Subcutaneous preadipocyte (primary cell): ENCODE measurements at places on chromosomes 5 and 9. TPM values are rescaled to one million over a fixed set of nuclear protein-coding genes. Genes with fewer than 3 reads are reported as not detected.

Gene TNC
- total RNA-seq: 56.6 and 93.6 TPM in 2 replicates

Gene FSTL4
- total RNA-seq: not detected in 2 replicates

Gene NUTM2G
- not detected in 2 replicates for total RNA-seq

Gene ADAMTS2
- 37.9 and 39.7 TPM in 2 replicates for total RNA-seq

Gene CNTNAP3B
- total RNA-seq: not detected in 2 replicates

Gene SOHLH1
- not detected in 2 replicates for total RNA-seq

Gene INSL4
- not detected in 2 replicates for total RNA-seq

Gene PTPRD
- 7.2 and 18.4 TPM in 2 replicates for total RNA-seq

Gene ATP6V1G1
- total RNA-seq: 46.7 and 74.2 TPM in 2 replicates

Gene TRIM36
- total RNA-seq: under 0.01 and 0.39 TPM in 2 replicates

Gene PCA3
- total RNA-seq: under 0.01 TPM in 2 replicates

Gene DOCK2
- total RNA-seq: 1.2 and 3.7 TPM in 2 replicates

Gene CXCL14
- total RNA-seq: under 0.01 and 0.37 TPM in 2 replicates

Gene PTGES
- total RNA-seq: 56.2 and 76.0 TPM in 2 replicates

Gene PDCD1LG2
- total RNA-seq: 4.4 and 8.2 TPM in 2 replicates

Gene SLC4A9
- not detected in 2 replicates for total RNA-seq

Gene FGD3
- not detected in 2 replicates for total RNA-seq

Gene ADCY2
- under 0.01 TPM in 1 of 2 replicates, not detected in the other for total RNA-seq

Gene KDM3B
- total RNA-seq: 36.0 and 49.7 TPM in 2 replicates

Gene TMEM252
- total RNA-seq: not detected in 2 replicates

Gene IFT74
- total RNA-seq: 14.3 and 14.7 TPM in 2 replicates

Gene JAKMIP2
- total RNA-seq: 0.39 and 1.1 TPM in 2 replicates

Gene ITGA1
- 3.3 and 7.0 TPM in 2 replicates for total RNA-seq

Gene IL13
- total RNA-seq: under 0.01 TPM in 1 of 2 replicates, not detected in the other

Gene LARP1
- 113 and 173 TPM in 2 replicates for total RNA-seq

Gene PCDHB7
- total RNA-seq: 0.37 TPM in 1 of 2 replicates, not detected in the other

Gene CCDC180
- total RNA-seq: 1.8 and 2.0 TPM in 2 replicates

Gene FCN2
- total RNA-seq: not detected in 2 replicates

Gene F2RL1
- total RNA-seq: 2.9 and 3.1 TPM in 2 replicates

Gene ZFP2
- total RNA-seq: 0.20 and 0.37 TPM in 2 replicates

Gene IFNK
- total RNA-seq: not detected in 2 replicates

Gene TUT7
- 92.5 and 121 TPM in 2 replicates for total RNA-seq

Gene SAXO1
- total RNA-seq: not detected in 2 replicates

Gene FGF1
- total RNA-seq: 0.73 and 0.98 TPM in 2 replicates

Gene ENDOG
- total RNA-seq: 20.6 and 22.7 TPM in 2 replicates

Gene CRHBP
- total RNA-seq: 0.73 TPM in 1 of 2 replicates, not detected in the other

Gene LMX1B
- under 0.01 TPM in 1 of 2 replicates, not detected in the other for total RNA-seq

Gene CARD9
- total RNA-seq: 0.78 and 1.1 TPM in 2 replicates

Gene MYMK
- not detected in 2 replicates for total RNA-seq

Gene OLFM1
- total RNA-seq: 6.5 and 10.7 TPM in 2 replicates

Gene FBXW11
- 48.1 and 66.9 TPM in 2 replicates for total RNA-seq

Gene NKD2
- total RNA-seq: 0.20 and 0.73 TPM in 2 replicates

Gene MYORG
- 0.73 and 0.78 TPM in 2 replicates for total RNA-seq

Gene TMEM174
- not detected in 2 replicates for total RNA-seq

Gene PCSK5
- 4.8 and 9.8 TPM in 2 replicates for total RNA-seq

Gene CLIC3
- total RNA-seq: 0.20 and 0.73 TPM in 2 replicates

Gene LHX6
- total RNA-seq: under 0.01 TPM in 1 of 2 replicates, not detected in the other

Gene POMT1
- 17.8 and 19.1 TPM in 2 replicates for total RNA-seq

Gene TIMD4
- not detected in 2 replicates for total RNA-seq

Gene NTNG2
- total RNA-seq: 0.37 and 0.59 TPM in 2 replicates

Gene IFNW1
- total RNA-seq: not detected in 2 replicates

Gene SHISAL2B
- not detected in 2 replicates for total RNA-seq

Gene DBH
- not detected in 2 replicates for total RNA-seq

Gene EDIL3
- total RNA-seq: 0.37 and 0.59 TPM in 2 replicates

Gene CATSPER3
- total RNA-seq: under 0.01 TPM in 1 of 2 replicates, not detected in the other

Gene MEIKIN
- total RNA-seq: not detected in 2 replicates

Gene PRR16
- 19.5 and 21.3 TPM in 2 replicates for total RNA-seq

Gene DNAJA1
- total RNA-seq: 53.6 and 80.2 TPM in 2 replicates

Gene CCDC171
- total RNA-seq: 2.7 and 2.9 TPM in 2 replicates
